G401 (cell line): ENCODE measurements at places on chromosomes 13 and 19. TPM values are rescaled to one million over a fixed set of nuclear protein-coding genes. Genes with fewer than 3 reads are reported as not detected.

The HIF3A gene
- not detected in 2 replicates for total RNA-seq

GRCh38 chr13:50627111-50627510, 216.4 kb downstream of the DLEU7 start:
- DNase-seq = no peak

The SULT2A1 gene
- not detected in 2 replicates for total RNA-seq

The PIH1D1 gene
- 148 and 183 TPM in 2 replicates for total RNA-seq
